ENCODE measurements at places on chromosomes 13 and 19.
A peak's percentile ranks its signal among the peaks of the same experiment; 100 is the strongest.

DNA sequence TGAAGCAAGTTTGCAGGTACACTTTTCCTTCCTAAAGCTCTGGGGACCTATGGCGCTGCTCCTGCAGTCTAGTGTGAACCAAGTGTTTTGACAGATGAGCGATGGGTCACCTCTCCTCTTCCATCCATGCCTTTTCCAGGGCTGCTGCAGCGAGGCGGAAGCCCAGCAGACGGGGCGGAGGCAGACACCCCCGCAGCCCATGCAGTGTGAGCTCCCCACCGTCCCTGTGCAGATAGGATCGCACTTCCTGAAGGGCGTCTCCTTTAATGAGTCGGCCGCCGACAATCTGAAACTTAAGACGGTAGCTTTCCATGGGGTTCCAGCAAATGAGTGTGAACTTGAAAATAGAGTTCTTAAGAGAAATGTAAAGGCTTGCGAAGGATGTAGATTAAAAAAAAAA, 37.1 kb upstream of the GPI start:
- no peak for DNase-seq

DNA sequence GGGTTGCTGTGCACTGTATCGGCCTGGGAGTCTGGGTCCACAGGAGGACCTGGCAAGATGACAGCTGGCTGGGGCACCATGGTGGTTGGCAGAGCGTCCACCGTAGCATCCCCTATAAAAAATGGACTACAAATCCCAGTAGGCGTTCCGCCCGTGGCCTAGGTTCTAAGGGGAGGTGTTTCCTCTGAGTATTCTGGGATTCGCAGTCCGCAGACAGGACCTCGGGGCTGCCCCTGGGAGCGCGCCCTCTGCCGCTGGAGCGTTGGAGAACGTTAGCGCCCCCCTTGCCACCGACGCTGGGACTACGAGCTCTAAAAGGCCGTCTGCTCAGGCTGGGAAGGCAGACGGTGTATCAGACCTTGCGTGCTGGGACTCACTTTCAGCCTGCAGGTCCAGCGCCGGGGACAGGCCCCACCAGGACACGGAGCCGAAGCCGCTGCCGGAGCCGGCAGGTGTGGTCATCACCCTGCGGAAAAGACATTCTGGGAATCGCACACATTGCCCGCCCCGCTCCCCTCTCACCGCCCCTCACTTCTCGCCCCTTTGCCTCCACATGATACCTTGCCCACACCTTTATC, 372 bp downstream of the DNAAF3 start:
- peak; percentile 11 for DNase-seq

DNA sequence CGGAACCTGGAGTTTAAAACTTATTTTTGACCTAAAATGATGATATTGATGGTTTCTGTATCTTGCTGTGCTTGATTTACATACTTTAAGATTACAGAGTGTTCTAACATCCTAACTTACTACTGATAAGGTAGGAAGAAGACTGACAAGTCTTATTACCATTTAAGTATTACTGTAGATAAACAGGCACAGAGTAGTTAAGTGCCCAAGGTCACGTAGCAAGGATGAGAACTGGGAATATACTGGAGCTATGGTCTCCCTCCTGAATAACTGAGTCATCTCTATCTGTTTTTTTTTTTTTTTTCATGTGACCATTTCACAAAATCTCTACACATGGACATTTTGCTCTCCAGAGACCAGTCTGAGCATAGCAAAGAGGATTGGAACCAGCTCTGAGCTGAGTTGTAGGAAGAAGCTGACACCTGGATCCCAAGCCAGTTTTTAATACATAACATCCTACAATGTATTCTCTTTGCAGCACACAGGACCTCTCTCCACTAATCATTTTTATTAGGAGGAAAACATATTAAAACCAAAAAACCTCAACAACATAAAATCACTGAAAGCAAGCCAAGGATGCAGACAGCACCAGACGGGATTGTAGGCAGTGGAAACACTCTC, 173.5 kb downstream of the DNAJC15 start:
- no peak for DNase-seq

DNA sequence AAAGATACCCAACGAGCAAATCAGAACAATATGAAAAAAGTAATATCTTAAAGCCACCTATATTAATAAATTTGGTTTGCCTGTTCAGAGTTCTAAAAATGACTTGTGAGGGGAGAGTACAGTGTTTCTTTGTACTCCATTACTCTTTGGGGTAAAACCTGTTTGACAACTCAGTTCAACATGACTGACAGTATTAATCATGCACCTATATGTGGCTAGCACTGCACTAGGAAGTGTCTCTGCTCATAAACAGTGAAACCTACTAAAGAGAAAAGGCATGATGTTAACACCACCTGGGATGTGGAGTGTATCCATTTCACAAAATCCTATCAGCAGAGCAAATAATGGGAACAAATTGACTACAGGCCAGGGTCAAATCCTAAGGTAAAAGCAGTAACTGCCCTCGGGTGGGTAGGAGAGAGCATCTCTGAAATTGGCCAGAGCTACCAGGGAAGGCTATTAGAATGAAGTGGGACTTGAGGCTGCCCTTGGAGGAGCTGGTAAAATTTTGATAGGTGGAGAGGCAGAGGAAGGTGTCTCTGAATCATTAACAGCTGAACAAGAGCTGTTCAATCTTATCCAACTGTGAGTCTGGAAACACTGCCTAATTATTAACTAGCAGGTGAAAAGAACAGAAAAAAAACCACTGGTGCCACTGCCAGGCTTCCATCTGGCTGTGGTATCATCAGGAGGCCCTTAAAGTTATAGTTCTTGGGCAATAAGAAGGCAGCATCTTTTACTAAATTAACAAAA, 365.1 kb downstream of the DNAJC15 start:
- no peak for DNase-seq

DNA sequence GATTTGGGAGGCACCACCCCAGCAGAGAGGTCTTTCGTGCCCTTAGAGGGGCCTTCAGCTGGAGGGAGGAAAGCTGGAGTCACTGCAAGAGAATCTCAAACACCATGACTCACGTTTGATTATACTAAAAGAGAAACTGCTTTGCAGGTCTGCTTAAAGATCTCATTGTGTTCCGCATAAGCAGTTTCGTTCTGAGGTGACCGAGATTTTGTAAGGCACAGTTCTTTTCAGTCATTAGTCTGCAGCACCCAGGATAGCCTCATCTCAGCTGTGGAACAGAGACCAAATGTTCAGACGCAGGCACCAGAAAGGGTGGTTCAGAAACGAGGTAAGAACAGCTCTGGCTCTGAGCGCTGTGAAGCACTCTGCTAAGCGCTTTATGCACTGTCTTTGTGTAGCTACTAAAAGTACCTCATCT, 71.2 kb upstream of the GTF3A start:
- peak; percentile 4 for DNase-seq

GRCh38 chr13:47705185-47705584, 295.9 kb downstream of the SUCLA2 start:
- no peak for DNase-seq

DNA sequence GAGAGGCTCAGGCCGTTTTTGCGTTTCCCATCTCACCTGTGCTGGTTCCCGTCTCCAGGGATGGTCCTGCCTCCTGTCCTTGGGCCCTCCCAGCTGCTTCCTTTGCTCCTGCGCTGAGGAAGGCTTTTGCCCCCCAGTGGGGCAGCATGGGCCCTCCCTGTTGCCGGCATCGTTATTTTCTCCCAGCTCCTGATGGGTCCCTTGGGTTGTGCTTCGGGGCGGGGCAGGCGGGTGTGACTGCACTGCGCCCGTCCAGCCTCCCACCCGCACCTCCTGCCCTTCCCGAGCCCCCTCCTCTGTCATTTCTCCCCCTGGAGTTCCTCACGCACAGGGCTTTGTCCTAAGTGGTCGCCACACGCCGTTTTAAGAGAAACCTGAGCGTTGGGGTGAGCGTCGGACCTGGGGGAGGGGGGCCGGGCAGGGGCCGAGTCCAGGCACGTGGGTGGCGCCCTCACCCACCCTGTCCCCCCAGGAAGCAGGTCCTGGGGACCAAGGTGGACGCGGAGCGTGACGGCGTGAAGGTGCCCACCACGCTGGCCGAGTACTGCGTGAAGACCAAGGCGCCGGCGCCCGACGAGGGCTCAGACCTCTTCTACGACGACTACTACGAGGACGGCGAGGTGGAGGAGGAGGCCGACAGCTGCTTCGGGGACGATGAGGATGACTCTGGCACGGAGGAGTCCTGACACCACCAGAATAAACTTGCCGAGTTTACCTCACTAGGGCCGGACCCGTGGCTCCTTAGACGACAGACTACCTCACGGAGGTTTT, 2.8 kb upstream of the GZMM start:
- no peak for DNase-seq

- no peak for DNase-seq
Observed at GRCh38 chr13:110323172-110323891, 16.2 kb downstream of the COL4A2 start.

DNA sequence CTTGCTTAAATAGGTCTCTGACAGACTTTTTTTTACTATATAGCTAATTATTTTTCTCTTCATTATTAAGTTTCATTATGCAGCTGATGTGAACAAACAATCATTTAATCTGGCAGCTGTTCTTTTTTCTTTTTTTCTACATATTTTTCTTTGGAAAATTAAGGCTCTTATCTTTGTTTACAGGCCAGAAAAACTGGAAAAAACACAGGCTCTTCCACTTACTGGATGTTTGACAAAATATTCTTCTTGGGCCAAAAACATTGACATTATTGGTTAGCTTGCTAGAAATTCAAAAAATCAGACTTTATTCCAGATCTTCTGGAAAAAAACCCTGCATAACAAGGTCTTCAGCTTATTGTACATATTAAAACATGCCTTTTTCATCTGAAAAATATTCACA, 15.7 kb downstream of the ZNF66 start:
- DNase-seq: no peak

DNA sequence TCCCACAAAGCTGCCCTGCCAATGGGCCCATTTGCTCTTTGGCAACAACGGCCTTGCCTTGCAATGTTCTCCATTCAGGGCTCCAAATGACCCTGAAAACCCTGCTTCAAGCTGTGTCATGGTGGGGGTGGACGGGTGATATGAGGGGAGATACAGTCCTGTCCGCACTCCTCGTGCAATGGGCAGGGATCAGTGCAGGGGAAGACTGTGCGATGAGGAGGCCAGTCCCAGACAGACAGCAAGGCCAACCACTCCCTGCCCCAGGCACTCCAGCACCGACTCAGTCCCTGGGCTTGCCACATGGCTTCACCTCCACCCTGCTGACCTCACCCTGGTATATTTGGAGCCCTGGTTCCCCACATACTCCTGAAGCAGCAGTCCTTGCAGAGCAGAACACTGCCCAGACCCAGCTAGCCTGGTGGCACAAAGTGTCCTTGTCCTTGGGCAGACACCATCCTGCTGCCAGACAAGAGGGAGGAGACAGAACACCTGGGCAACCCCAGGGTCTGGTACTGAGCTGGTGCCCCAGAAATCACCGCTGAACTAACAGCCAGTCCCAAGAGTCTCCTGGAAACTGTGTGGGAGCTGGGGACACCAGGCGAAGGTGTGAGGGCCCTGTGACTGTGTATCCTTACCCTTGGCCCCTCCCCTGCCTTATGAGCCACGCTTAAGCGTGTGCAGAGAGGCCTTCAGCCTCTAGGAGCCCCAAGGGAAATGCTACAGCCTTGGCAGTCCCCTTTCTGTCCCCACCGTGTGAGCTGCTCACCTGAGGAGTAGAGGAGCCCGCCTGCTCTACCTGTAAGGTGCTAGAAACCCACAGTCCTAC, 9.1 kb upstream of the SLC35E1 start:
- DNase-seq: no peak

GRCh38 chr13:94656766-94657165, 55.1 kb downstream of the GPR180 start:
- no peak for DNase-seq

GRCh38 chr13:23348262-23349127, 85.0 kb downstream of the SACS start:
- DNase-seq: no peak

DNA sequence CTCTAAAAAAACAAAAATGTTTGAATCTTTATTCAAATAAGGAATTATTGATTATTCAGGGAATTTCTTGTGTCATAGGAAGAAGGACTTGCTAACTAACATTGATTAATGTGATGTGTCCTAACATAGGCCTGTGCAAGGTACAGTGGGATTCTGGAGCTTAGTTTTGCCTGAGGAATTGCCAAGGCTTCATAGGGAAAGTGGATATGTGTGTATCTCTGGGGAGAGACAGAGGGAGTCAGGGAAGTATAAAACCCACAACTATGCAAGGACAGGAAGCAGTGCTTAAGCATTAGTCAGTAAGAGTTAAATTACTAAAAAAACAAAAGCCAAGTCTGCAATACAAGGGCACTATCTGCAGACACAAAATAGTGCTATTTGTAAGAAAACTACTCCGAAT, 59.6 kb downstream of the WDFY2 start:
- no peak for DNase-seq

- DNase-seq: no peak
Observed at GRCh38 chr13:97194479-97194878, 27.7 kb upstream of the MBNL2 start.

DNA sequence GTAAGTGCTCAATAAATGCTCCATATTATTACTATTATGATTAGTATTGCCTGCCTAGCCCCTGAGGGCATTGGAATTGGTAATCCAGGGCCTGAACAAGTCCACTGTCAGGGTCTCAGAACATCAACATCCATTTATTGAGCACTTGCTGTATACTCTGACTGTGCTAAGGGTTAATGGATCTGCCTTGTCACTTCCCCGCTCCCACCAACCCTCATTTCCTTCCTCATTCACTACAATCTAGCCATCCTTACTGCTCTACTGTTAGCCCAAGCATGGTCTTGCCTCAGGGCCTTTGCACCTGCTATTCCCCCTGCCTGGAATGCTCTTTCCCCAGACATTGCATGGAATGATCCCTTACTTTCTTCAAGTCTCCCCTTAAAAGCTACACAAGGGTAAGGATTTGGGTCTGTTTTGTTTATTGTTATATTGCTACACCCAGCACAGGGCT, 12.7 kb upstream of the ANGPTL8 start:
- DNase-seq: no peak

- no peak for DNase-seq
Observed at GRCh38 chr19:44024900-44025216, 321 bp upstream of the ZNF222 start.

DNA sequence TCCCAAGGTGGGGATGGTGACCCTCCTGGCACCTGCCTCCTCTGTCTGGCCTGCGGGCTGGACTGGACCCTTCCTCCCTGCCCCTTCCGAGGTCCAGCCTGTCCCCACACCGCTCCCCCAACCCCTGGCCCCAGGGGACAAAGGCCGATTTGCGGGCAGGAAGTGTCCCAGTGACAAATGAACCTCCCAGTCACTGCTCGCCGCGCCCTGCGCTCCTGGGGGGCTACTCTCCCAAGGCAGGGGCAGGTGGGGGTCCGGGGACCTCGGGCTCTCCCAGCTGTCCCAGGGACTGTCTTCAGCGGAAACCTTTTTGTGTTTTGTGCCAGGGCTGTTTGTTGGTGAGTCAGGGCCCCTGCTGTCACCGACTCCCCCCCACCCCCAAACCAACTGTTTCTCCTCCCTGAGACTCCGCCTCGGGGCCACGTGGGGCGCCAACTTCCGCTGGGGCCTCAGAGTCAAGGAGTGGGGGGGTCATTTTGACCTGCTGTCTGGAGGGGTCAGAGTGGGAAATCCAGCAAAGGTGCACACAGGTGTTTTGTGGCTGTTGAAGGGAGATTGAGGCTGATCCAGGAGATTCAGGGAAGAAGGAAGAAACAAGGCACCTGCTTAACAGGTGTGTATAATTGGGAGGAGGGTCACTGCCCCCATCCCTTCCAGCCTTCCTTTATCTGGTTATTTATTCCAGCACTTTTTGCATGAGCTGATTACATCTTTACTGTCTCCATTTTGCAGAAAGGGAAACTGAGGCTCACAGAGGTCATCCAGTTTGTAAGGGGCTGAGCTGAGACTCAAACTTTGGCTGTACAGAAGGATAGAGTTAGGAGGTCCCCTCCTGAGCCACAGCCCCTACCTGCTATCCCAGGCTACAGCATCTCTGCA, 831 bp downstream of the PGPEP1 start:
- DNase-seq: peak; percentile 48

- DNase-seq: no peak
Observed at GRCh38 chr13:60326273-60326672, 70.7 kb upstream of the TDRD3 start.
